NCI-H345 (cell line): ENCODE measurements at places on chromosomes 3 and 15.

- DNase-seq = no peak
Measured at GRCh38 chr3:190056742-190057141, 64.0 kb downstream of the P3H2 start.

DNA sequence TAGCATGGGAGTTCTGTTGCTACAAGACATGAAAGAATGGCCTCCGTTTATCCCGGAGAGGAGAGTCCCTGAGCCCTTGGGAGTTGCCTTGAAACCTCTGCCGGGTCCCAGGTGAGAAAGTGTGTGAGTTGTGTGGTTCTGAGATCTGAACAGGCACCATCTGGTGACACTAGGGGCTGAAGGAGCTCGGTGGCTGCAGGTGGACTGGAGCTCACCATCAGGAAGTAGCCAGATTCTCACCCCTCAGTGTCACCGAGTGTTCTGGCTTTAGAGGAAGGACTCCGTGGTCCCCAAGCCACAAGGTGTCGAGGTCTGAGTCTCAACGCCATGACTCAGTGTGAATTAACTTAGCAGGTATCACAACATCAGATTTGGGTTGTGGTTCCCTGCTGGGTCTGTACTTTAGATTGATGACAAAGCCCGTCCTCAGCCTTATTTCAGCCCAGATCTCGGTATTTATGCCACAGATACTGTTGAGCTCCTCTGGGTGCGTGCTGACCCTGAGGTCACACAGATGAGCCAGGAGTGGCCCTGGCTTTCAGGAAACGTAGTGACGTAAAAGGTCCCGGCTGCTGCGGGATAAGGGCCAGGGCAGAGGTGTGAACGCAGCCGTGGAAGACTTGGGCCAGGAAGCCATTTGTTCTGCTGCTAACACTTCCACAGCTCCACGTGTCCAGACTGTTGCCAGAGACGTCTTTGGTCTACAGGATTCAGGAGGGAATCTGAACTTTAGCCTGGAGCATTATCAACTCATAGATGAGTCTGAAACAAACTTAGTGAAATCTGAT is 54.4 kb downstream of the PGPEP1L start:
- DNase-seq = no peak

- DNase-seq = no peak
Measured at GRCh38 chr3:177201700-177202397, 4.6 kb upstream of the TBL1XR1 start.

DNA sequence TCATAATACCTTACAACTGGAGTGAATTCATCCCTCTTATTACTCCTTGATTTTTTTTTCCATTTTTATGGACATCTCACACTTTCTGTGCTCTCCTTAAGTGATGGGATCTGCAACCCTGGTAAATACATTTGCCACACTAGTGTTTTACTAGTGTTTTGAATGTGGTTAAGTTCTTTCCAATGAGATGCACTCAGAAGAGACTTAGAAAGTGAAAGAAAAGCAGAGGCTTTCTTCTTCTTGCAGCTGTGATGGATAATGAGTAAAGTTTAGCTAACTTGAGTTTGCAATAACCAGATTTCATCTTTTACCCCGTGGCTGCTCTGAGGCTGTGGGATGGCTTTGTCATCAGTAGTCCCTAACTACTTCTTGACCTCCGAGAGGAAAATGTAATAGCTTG is 1248.4 kb downstream of the NSUN3 start:
- DNase-seq = no peak

DNA sequence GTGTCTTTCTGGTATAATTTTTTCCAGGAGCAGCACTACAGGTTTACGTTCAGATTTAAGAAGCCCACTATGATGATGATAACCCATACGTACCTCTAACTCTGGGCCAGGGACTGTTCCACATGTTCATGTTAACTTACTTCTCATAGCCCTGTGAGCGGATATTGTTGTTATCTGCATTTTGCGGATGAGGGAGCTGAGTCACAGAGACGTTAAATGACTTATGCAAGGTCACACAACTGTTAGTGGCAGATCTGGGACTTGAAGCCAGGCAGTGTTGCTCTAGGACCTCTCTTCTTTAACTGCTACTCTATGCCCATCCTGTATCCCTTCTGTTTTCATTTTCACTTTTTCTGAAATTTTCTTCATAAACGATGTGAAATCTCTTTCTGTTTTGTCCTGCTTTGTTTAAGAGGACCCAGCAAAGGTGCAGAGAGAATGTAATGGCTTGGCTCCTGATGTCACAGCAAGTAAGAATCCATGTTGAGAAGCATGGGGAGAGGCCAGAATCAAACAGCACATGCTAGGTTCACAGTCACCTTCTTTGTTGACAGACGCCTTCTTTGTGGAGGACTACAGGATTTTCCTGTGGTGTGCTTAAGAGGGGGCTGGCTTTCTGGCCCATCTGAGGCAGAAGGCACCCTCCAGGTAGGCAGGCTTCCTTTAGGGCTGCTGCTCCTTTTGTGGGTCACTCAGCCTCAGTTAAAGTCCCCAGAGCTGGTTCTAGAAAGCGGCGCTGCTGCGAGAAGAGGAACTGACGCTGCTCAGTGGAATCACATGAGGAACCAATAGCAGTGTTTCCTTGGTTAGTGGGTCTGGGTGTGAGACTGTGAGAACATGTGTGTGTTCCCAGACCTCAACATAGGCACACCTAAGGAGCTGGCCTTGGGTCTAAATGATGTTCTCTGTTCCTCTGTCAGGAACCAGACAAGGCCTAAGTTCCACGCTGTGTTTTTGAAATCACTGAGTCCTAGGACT is 121.6 kb downstream of the TMEM108 start:
- DNase-seq = no peak

DNA sequence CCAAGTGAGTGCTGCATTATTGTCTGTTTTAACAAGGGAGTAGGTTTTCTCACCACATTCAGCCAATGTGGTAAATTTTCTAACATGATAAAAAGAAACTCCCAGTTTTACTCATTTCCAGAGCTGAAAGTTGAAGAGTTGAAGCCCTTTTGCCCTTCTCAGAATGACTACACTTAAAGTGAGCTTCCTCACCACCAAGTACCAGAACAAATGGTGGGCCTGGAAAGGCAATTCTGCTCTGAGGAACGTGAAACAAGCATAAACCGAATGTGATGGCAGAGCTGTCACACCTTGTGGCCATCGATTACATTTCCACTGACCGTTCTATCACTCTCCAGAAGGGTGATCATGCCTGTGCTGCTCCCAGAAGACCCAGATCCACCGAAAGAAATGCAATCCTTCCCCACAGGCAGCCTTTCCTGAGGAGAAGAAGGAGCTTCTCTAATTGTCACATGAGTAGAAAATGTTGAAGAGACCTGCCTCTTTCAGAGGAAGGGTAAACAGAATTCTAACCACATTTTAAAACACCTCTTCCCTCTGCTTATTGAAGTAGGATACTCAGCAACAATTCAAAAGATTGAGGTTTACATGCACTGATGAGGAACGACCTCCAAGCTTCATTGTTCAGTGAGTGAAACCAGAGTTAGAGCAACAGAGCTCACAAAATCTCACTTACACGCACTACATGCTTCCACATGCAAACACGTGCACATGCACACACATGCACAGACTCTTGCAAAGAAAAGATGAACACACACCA is 21.4 kb upstream of the CCR9 start:
- no peak for DNase-seq

DNA sequence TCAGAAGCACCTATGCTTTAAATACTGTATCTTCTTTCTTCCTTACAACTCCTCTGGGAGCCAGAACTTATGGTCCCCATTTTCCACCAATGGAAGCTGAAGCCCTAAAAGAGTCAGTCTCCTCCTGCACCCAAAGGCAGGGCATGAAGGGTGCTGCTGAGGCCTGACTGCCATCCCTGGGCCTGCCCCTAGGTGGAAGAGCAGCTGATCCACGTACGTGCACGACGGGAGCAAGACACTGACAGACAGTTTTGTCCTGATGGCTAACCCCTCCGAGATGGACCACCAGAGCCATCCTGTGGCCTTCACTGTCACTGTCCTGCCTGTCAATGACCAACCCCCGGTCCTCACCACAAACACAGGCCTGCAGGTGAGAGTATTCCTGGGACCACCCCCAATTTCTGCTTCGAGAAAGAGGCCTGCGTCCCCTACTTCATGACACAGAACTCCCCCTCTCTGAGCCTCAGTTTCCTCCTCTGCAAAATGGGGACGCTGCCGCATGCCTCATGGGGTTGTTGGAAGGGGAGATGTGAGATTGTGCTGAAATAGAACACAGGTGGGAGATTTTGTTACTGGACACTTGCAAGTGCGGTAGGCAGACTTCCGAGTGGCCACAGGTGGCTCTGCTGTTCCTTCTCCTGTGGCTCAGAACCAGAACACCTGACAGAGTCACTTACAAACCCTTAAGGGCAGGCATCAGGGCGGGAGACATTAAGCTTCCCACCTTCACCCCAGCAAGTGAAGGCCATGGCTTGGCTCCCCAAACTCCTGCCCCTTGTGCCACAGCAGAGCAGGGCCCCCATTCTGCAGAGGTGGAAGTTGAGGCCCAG is 175.4 kb downstream of the TBC1D2B start:
- DNase-seq = no peak

GRCh38 chr3:38647217-38647970 is 2.1 kb downstream of the SCN5A start:
- no peak for DNase-seq

DNA sequence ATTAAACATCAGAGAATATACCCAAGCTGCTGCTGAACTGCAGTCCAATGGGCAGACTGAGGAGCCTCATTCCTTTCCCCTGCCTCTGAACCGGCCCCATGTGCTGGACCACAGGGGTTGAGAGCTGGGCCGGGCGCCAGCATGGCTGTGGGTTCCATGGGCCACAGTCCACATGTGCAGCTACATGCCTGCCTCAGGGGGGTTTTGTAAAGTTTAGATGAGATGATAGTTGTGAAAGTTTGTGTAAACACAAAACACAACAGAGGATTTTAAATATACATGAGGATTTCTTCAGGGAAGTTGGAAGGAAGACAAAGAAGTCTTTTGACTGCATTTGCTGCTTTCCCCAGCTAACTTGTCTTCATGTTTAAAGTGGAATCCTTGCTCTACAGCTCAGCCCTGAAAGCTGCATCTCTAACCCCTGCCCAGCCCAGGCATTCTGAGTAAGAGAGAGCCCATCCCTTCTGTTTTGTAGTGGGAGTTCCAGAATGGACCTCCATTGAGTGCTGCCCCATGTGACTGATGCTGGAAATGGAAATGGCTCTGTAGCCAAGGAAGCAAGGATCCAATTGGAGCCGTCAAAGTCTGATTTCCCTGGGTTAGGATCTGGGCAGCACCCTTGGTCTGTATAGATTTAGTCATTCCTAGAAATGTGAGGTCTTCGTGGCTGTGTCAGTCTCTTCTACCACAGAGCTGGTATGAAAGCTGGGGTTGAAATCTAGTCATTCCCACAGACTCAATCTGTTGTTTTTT is 17.5 kb downstream of the SLC12A8 start:
- no peak for DNase-seq

- no peak for DNase-seq
Measured at GRCh38 chr15:24899795-24900194, 55.0 kb upstream of the SNRPN start.

DNA sequence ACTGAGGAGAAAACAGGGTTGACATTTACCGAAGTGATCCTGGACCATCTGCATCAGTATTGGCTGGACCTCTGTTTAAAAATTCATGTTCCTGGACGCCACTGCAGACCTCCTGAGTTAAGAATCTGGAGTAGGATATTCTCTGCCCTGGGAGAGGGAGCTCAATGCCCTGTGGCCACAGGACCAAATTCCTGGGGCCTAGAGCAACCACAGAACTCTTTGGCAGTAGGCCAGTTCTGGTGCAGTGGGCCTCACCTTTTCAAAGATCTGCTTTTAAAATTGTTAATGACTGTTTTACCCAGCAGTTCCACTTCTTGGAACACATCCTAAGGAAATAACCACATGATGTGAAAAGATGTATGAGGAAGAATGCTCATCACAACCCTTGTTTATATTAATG is 133.3 kb upstream of the ADPGK start:
- DNase-seq = no peak

DNA sequence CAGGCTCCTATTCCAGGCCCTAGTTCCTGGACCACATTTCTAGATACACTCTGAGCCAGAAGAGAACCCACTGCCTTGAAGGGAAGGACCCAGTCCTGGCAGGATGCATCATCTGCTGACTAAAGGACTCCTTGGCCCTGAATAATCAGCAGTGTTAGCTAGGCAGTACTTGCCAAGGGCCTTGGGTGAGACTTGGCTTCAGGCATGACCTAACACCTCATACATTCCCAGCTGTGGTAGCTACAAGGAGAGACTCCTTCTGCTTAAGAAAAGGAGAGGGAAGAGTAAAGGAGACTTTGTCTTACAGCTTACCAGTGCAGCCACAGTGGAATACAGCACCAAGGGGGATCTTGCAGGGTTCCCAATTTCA is 26.4 kb downstream of the PEAK1 start:
- DNase-seq = no peak

- DNase-seq = no peak
Measured at GRCh38 chr3:183073839-183074238, 25.5 kb downstream of the MCCC1 start.

DNA sequence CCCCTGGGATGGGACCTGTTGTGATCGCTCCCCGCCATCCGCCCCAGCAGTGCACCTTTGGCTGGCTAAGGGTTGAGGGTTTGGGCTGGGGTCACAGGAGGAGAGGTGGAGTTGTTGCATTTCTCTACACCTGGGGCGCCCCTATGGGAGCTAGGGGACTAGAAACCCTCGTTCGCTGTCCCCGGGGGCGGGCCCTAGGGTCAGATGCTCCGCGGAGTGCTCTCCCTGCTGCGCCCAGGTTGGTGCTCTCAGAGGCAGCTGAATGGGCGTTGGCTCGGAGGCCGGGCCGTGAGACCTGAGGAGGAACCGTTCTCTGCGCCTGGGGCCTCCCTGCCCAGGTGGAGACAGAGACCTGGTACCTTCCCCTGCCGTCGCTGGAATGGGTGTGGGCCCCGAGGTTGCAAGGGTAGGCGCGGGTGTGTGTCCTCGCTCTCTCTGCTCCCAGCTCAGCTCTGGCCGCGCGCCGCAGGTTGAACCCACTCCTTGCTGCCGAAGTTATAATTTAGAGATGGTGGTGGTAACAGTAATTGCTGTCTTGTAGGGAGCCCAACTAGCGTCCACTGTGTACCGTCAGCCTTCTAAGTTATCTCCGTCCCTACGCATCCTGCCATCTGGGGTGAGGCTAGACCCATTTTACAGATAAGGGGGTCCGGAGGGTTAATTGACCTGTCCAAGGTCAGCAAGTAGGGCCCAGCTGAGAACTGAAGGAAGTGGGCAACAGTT is 965 bp downstream of the FLNB start:
- peak; percentile 35 for DNase-seq

DNA sequence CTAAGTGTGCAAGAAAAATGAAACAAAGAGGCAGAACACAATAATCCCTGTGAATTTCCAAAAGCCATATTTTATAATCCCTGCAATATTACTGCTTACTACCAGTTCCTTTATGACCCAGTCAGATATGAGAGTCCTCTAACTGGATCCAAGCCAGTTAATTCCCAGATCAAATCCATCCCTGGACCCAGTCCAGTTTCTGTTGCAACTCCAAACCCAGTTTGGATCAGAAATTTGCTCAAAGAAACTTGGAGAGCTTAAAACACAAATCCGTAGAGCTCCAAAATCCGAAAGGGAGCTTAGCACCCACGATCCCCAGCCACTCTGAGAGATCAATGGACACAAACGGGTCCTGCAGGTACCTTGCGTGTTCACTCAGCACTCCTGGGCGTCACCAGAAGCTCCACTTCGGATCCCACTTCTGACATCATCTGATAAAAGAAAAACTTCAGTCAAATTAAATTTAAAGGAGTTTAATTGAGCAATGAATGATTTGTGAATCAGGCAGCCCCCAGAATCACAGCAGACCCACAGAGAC is 32.6 kb upstream of the THUMPD3 start:
- no peak for DNase-seq
